ENCODE measurements at places on chromosomes 1 and 21.

DNA sequence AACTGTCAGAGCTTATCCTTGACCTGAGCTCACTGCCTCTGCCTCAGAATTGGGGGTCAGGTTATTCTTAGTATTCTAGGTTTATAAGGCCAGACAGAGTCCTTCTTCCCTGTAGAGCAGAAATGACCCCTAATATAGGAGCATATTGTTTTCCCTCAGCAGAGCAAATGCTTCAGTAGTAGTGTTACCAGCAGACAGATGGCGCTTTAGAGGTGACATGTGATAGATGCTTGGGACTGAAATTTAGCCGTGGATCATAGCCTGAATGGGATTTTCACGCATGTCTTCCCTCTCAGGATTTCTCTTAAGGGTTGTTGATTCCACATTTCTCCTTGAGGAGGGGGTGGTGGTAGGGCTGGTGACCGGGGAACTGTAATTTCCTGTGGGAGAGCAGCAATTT lies 24.5 kb downstream of the ADARB1 start:
- DNase-seq, result peak; percentile 43

GRCh38 chr1:192805832-192806323 lies 3.0 kb upstream of the RGS2 start:
- peak; percentile 94 for DNase-seq

GRCh38 chr1:245465666-245466065 lies 310.9 kb downstream of the KIF26B start:
- DNase-seq, result no peak

DNA sequence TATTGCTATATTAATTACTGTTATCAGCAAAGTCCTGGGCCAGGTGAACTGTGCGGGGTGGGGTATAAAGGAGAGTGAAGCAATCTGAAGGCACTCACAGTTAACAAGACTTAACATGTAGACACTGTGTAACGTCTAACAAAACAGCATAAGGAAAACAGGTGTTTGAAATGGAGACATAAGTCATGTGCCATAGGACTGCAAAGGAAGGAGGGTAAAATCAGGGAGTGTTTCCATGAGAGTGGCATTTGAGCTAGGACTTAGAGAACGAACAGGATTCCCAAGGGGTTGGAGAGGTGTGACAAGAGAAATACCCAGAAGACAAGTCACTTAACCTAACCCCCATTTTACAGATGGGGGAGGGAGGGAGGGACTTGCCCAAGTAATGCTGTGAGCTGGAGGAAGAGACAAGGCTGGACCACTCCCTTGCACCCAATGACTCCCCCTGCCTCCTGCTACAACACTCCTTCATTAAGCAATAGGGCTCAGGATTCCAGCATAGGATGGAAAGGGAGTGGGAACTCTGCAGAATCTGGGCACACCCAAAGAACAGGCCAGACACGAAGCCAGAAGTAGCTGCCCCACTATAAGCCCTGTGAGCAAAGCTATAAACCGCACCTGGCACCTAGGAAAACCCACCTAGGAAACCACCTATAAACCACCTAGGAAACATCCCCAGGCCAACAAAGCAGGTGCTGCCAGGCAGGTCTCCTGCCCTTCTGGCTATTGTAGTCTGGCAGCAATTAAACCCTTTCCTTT lies 6.6 kb downstream of the PEF1 start:
- no peak for DNase-seq

- DNase-seq, result no peak
Observed at GRCh38 chr21:38092051-38092450, 164.7 kb upstream of the KCNJ15 start.

- DNase-seq, result no peak
Observed at GRCh38 chr1:28240024-28240423, 4.1 kb downstream of the ATP5IF1 start.

DNA sequence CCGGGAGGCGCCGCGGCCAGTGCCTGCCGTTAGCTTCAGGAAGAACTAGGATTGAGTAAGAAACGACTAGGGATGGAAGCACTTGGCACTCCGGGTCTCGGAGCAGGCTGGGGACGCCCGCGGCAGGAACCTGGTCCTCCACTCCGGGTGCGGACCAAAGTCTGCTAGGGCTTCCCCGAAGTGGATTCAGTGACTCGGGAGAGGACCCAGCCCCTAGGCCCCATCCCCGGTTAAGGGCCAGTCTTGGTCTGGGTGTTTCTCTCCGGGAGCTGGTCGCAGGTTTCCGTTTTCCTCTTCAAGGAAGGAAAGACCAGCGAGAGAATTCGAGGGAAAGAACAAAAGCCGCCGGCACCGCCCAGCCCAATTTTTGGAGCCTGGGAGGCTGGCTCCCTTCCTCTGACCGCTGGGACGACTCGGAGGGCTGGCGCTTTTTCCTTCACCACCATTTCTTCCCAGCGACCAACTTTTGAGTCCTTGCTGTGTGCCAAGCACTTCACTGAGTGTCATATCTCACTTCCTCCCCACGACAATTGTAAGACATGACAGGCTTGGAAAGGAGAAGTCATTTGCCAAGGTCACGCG lies 16.8 kb upstream of the STMN1 start:
- DNase-seq, result no peak

Measured in COLO829 (cell line).